ENCODE measurements at places on chromosomes 13 and 19. TPM values are rescaled to one million over a fixed set of nuclear protein-coding genes. Genes with fewer than 3 reads are reported as not detected.

LILRB1 gene
- not detected for total RNA-seq

ZNF578 gene
- total RNA-seq, result 1.00 TPM

CRB3 gene
- not detected for total RNA-seq

ATXN8OS gene
- not detected for total RNA-seq

SLC7A10 gene
- total RNA-seq, result not detected

LILRB2 gene
- total RNA-seq, result not detected

TMEM272 gene
- total RNA-seq, result 0.36 TPM

BST2 gene
- total RNA-seq, result 95.3 TPM

TMEM38A gene
- 2.5 TPM for total RNA-seq

PDX1 gene
- not detected for total RNA-seq

SLC6A16 gene
- 1.5 TPM for total RNA-seq

SERTM1 gene
- total RNA-seq, result not detected

TMEM145 gene
- under 0.01 TPM for total RNA-seq

PEX11G gene
- total RNA-seq, result 2.2 TPM

ZNF285 gene
- total RNA-seq, result 4.3 TPM

ZNF254 gene
- 16.5 TPM for total RNA-seq

PRKCG gene
- not detected for total RNA-seq

POGLUT2 gene
- 13.8 TPM for total RNA-seq

APBA3 gene
- 19.6 TPM for total RNA-seq

ADGRE2 gene
- 1.4 TPM for total RNA-seq

GPR183 gene
- under 0.01 TPM for total RNA-seq

CKAP2 gene
- 43.6 TPM for total RNA-seq

ZNF726 gene
- total RNA-seq, result 6.2 TPM

ZNF284 gene
- 5.1 TPM for total RNA-seq

MBD3L2 gene
- not detected for total RNA-seq

PVR gene
- 47.4 TPM for total RNA-seq

CD70 gene
- total RNA-seq, result not detected

LILRA2 gene
- not detected for total RNA-seq

SIGLEC5 gene
- not detected for total RNA-seq

ZNF541 gene
- total RNA-seq, result 0.69 TPM

PRDX2 gene
- 244 TPM for total RNA-seq

CHAMP1 gene
- total RNA-seq, result 20.4 TPM

ZFP28 gene
- total RNA-seq, result 9.8 TPM

TMEM150B gene
- total RNA-seq, result not detected

KIR2DL4 gene
- not detected for total RNA-seq

OR1M1 gene
- not detected for total RNA-seq

CCDC169 gene
- 6.5 TPM for total RNA-seq

CPB2 gene
- not detected for total RNA-seq

PRRG2 gene
- total RNA-seq, result 1.4 TPM

STX10 gene
- total RNA-seq, result 68.3 TPM

Data from melanocyte of skin (primary cell).